ENCODE measurements at places on chromosomes 3 and 15.

DNA sequence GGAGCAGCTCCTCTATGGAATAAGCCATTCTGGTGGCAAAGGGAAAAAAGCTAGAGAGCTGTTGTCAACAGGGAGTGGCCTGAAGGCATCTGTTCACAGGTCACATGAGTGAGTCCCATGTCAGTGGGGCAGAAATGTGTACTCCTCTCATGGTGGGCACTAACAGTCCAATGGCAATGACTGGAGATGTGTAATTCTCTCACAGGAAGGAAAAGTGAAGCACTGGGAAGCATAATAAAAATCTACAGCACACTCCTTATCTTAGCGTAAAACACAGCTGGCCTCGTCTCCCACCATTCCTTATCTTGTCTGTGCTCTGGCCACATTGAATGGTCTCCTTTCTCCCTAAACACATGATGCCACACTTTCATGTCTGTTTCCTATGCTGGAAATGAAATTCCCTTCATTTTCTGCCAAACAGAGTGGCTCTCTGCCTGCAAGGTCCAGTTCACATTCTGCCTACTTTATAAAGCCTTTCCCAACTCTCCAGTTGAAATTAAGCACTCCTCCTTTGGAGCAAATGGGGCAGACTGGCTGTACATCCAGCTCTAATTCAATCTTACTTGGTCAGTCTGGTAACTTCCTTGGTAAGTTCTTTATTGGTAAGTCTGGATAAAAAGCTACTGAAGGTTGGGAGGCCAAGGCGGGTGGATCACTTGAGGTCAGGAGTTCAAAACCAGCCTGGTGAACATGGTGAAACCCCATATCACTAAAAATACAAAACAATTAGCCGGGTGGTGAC lies 139.8 kb downstream of the RPL22L1 start:
- DNase-seq = no peak

GRCh38 chr15:41263891-41264351 lies 32.9 kb downstream of the CHP1 start:
- no peak for DNase-seq

DNA sequence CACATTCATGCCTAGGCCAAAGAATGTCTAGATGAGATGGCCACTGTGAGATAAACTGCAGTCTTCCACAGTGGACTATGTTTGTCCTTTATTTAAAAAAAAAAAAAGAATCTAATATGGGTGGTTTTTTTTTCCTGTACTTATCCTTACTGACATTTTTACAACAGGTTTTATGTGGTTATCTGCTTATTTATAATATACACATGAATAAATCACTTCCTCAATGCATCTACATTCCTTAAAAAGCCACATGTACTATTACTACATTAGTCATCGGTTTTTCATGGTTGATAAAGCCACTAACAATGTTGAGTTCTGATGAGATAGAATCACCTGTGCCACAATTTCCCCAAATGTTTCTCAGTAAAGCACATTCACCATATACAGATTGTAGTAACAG lies 341.3 kb upstream of the THBS1 start:
- peak; percentile 14 for DNase-seq

GRCh38 chr3:138222131-138222941 lies 35.2 kb downstream of the ARMC8 start:
- no peak for DNase-seq

- DNase-seq = no peak
Observed at GRCh38 chr3:18830087-18830486, 318.2 kb upstream of the KCNH8 start.

- DNase-seq = no peak
Observed at GRCh38 chr3:26280517-26280916, 342.1 kb upstream of the LRRC3B start.

- peak; percentile 39 for DNase-seq
Observed at GRCh38 chr15:74725845-74726773, 781 bp upstream of the CYP1A1 start.

- no peak for DNase-seq
Observed at GRCh38 chr15:67127331-67127664, 61.9 kb downstream of the SMAD3 start.

GRCh38 chr3:32398531-32398930 lies 6.9 kb downstream of the CMTM7 start:
- no peak for DNase-seq

- no peak for DNase-seq
Observed at GRCh38 chr15:38660738-38661137, 96.1 kb upstream of the RASGRP1 start.

GRCh38 chr3:31196881-31197364 lies 302.5 kb upstream of the GADL1 start:
- DNase-seq = peak; percentile 18

GRCh38 chr3:146625186-146625775 lies 20.1 kb upstream of the PLSCR5 start:
- DNase-seq = peak; percentile 5

- DNase-seq = peak; percentile 33
Observed at GRCh38 chr3:136078421-136079364, 113.2 kb downstream of the PPP2R3A start.

GRCh38 chr15:42083916-42084315 lies 10.4 kb downstream of the PLA2G4D start:
- DNase-seq = no peak

DNA sequence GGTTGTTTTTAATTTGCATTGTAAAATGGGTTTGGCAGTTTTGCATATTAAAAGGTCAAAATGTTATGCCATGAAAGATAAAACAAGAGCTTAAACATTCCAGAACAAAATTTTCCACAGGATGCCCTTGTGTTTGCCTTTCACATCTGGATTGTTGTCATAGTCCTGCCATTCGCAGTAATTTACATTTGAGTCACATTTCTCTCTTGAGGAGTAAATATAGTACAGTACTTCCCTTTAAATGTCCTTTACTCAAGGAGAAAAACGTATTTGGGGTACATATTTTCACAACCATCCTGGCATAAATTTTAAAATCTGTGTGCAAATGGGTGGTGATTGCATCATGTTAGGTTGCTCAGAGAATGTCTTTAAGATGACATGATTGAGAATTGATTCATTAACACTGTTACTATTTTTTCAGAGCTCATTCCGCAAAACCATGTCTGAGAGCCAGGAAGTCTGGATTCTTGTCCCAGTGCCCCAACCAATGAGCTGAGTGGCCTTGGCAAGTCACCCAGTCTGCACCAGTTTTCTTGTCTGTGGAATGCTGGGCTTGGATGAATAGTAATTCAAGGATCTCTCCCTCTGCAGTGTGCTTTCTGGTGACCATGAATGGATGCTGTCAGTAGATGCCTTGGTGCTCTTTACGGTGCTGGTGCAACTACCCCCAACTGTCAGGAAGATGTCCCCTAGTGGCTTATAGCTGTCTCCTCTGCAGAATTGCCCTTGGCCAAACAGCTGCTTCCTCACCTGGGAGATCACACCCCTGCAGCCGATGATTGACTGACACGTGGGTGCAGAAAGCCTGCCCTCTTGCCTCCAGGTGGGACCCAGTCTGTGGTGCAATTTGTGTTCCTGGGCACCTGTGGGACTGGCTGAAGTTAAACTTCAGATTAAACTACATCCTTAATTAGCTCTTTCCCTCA lies 43.0 kb downstream of the ABHD5 start:
- DNase-seq = no peak

GRCh38 chr3:58158442-58159153 lies 52.2 kb downstream of the DNASE1L3 start:
- no peak for DNase-seq

- no peak for DNase-seq
Observed at GRCh38 chr3:132573797-132574211, 23.3 kb upstream of the ACKR4 start.

GRCh38 chr3:116135457-116136085 lies 309.7 kb downstream of the LSAMP start:
- no peak for DNase-seq

- no peak for DNase-seq
Observed at GRCh38 chr15:70165716-70166284, 68.1 kb upstream of the TLE3 start.

DNA sequence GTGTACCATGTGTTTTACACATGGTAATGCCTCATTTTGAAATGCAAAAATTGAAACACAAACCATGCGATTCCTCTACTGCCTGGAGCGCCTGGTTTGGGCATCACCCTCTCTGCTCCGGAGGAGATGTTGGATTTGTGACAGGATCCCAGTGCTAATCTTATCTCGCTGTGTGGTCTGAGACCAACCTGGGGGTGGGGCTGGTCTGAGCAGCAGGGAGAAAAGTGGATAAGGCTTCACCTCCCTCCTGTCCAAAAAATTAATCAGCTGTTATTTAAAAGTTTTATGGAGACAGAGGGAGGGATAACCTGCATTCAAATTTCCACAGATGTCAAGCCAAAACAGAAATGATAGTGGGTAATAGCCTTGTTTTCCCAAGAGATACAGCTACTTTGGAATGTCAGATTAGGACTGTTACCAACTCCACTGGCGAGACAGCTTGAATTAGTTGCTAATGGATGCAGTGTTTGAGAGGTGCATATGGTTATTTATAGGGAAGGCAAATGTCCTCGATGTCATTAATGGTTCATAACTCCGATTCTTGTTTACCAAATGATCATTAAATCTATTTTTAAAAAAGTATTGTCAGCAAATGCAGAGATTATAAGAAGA lies 54.0 kb upstream of the SKOR1 start:
- DNase-seq = no peak

DNA sequence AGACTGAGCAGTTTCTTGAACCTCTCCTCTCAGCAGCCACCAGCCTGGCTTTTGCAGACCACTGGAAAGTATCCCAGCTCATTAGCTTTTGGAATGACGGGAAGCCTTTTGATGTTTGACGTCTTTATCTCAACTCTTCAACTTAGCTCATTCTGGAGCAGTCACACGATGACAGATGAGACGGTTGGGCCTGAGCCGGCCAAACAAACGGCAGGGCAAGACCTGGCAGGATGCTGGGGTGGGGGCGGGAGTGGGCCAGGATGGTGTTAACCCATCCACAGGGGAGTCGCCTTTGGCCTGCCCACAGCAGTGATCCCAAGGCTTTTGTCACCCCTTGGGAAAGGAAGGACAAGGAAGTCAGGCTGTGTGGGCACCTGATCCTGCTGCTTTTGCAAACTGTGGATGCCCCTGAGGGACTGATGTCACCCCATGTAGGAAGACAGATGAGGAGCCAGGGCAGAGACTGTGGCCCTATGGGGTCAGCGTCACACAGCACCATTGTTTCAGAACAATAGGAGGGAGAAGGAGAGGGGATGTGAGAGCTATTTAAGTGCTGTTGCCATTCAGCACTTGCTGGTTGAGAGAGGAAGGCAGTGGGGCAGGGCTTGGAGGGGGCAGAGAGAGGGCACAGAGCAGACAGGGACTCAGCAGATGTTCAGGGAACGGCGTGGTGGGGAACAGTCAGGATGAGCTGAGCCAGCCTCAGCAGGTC lies 121.9 kb upstream of the CTDSPL start:
- DNase-seq = no peak

GRCh38 chr3:195119461-195120266 lies 151.3 kb downstream of the XXYLT1 start:
- DNase-seq = peak; percentile 62

DNA sequence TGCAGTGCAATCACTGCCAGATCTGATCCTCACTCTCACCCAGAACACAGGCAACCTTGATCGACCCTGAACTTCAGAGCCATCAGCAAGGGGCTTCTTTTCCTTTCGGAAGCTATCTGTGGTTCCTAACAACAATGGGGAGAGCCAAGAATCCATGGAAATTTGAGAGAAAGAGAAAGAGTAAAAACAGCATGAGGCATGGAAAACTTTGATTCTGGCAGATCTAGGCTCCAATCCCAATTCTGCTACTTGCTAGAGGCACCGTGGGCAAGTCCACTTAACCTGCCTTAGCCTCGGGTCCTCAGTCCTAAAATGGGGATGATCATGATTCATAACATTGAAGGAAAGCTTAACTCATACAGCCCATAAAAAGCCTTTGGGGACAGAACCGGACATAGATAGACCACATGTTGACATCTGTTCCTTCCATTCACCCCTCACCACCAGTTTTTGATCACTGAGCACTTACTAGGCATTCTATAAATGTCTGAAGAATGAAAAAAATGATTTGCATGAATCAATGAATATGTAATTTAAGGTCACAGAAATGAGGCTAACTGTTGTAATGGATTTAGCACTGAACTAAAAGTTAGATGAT lies 605.7 kb upstream of the CFAP20DC start:
- no peak for DNase-seq

DNA sequence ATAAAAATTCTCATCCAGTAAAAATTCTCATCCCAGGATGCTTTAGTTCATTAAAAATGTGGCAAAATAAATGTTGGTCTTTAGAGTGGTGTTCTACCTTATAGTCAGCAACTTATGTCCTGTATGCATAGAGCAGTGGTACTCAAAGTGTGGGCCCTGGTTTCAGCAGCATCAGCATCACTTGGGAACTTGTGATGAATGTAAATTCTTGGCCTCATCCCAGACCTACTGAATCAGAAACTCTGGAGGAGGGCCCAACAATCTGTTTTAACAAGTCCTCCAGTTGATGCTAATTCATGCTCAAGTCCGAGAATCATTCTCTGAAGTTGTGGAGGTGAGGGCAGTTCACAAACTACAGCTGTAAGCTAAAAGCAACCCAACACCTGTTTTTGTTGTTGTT lies 307.3 kb upstream of the SATB1 start:
- DNase-seq = no peak

GRCh38 chr3:154214306-154214705 lies 93.1 kb downstream of the ARHGEF26 start:
- DNase-seq = no peak

GRCh38 chr15:27361438-27361837 lies 390.5 kb downstream of the GABRG3 start:
- no peak for DNase-seq

- DNase-seq = no peak
Observed at GRCh38 chr15:63596676-63597037, 530 bp upstream of the FBXL22 start.

DNA sequence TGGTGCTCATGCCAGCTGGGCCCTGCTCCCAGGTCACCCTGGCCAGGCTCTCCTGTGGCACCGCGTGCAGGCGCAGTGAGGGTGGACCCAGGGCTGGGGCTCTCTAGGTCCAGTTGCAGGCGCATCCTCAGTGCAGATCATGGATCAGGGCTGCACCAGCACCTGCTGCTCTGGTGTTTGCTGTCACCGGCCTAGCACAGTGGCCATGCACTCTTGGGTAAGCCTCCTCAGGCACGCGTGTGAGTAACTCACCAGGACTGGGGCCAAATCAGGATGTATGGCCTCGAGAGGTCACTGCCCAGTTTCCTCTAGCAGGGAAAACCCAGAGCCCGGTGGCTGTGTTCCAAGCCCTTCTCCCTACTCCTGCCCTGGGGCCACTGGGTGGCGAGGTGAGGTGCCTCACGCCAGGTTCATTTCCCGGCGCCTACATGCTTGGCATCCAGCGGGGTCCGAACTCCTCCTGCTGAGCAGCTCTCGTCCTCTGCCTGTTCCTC lies 45.5 kb upstream of the SLC41A3 start:
- DNase-seq = no peak

- DNase-seq = no peak
Observed at GRCh38 chr3:12356996-12357395, 68.1 kb downstream of the PPARG start.

GRCh38 chr3:177145381-177145780 lies 51.9 kb downstream of the TBL1XR1 start:
- no peak for DNase-seq

- no peak for DNase-seq
Observed at GRCh38 chr3:10492364-10493201, 12.8 kb downstream of the ATP2B2 start.
